ENCODE measurements at places on chromosomes 1 and 21. TPM values are rescaled to one million over a fixed set of nuclear protein-coding genes. Genes with fewer than 3 reads are reported as not detected.

DNA sequence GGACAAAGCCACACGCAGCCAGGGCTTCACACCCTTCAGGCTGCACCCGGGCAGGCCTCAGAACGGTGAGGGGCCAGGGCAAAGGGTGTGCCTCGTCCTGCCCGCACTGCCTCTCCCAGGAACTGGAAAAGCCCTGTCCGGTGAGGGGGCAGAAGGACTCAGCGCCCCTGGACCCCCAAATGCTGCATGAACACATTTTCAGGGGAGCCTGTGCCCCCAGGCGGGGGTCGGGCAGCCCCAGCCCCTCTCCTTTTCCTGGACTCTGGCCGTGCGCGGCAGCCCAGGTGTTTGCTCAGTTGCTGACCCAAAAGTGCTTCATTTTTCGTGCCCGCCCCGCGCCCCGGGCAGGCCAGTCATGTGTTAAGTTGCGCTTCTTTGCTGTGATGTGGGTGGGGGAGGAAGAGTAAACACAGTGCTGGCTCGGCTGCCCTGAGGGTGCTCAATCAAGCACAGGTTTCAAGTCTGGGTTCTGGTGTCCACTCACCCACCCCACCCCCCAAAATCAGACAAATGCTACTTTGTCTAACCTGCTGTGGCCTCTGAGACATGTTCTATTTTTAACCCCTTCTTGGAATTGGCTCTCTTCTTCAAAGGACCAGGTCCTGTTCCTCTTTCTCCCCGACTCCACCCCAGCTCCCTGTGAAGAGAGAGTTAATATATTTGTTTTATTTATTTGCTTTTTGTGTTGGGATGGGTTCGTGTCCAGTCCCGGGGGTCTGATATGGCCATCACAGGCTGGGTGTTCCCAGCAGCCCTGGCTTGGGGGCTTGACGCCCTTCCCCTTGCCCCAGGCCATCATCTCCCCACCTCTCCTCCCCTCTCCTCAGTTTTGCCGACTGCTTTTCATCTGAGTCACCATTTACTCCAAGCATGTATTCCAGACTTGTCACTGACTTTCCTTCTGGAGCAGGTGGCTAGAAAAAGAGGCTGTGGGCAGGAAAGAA is 8.1 kb downstream of the PSRC1 start:
- H3K27me3 ChIP-seq, result no peaks in the 10 kb centered on the region
- no peak overlapping the region for H3K4me3 ChIP-seq
- peak; percentile 13 for DNase-seq
- no peaks in the 10 kb centered on the region for H3K36me3 ChIP-seq
- no peaks in the 10 kb centered on the region for H3K4me1 ChIP-seq

DNA sequence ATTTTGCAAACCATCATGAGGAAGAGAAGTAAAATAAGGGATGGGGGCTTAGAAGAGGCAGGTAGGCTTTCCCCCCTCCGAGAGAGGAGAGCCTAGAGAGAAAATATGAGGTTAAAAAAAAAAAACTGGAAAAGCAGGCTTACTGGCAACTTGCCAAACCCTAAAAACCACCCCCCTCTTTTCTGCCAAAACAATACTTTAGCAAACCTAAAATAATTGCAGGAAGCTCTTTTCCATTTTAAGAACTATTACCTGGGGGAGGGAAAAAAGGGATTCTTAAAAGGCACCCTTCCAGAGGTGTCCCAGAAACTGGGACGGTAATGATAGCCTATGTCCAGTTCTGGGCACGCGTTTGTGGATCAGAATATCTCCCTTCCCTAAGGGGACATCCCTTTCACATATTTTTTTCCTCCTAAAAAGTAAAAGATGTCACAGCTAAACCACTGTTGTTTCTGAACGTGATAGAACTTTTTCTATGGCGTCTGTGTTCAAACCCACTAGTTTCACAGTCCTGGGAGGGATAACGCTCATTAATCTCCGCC is 1.1 kb upstream of the NFIA start:
- H3K27me3 ChIP-seq, result no peaks in the 10 kb centered on the region
- DNase-seq, result no peak
- H3K4me3 ChIP-seq, result peak overlapping the region; percentile 96
- H3K4me1 ChIP-seq, result peaks cover 23% of the 10 kb centered on the region

TCP10L gene
- total RNA-seq, result 1.9 TPM

- no peaks in the 10 kb centered on the region for H3K4me1 ChIP-seq
- peak within 1 kb of the TSS; percentile 53 for H3K4me3 ChIP-seq
- H3K36me3 ChIP-seq, result no peaks in the 10 kb centered on the region
- no peaks in the 10 kb centered on the region for H3K27me3 ChIP-seq
- peak within 1 kb of the TSS; percentile 65 for H3K27ac ChIP-seq
- peak; percentile 15 for DNase-seq
Observed at GRCh38 chr1:167629681-167630567, at the start of gene RCSD1. RCSD1 (plus strand) TSS chr1:167630232; CDS start chr1:167630424, 192 bp downstream.

DNA sequence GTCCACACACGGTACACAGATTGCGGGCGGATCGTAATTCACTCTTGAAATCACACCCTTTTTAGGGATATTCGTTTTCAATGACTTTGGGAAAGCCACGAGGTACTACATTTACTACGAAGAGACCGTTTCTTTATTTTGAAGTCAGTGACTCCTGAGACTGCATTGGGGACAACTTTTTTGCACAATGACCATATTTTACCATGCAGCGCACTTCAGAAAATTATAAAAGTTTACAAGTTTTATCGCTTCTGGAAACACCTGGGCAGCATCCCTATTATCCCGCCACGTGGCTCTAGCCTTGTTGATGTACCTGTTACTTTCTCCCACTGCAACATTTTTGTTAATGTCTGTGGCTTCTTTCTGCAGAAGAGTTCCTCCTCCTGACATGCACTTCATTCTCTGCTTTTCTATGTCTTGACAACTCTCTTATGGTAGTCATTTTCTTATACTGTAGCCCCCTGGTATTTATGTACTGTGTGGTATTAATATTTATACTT is 1.3 kb upstream of the AKT3 start:
- no peak for DNase-seq
- peak overlapping the region; percentile 99 for H3K27ac ChIP-seq
- H3K4me3 ChIP-seq, result peak overlapping the region; percentile 83
- no peaks in the 10 kb centered on the region for H3K4me1 ChIP-seq
- no peaks in the 10 kb centered on the region for H3K27me3 ChIP-seq
- H3K36me3 ChIP-seq, result no peaks in the 10 kb centered on the region
